ENCODE measurements at places on chromosomes 5 and 9.

DNA sequence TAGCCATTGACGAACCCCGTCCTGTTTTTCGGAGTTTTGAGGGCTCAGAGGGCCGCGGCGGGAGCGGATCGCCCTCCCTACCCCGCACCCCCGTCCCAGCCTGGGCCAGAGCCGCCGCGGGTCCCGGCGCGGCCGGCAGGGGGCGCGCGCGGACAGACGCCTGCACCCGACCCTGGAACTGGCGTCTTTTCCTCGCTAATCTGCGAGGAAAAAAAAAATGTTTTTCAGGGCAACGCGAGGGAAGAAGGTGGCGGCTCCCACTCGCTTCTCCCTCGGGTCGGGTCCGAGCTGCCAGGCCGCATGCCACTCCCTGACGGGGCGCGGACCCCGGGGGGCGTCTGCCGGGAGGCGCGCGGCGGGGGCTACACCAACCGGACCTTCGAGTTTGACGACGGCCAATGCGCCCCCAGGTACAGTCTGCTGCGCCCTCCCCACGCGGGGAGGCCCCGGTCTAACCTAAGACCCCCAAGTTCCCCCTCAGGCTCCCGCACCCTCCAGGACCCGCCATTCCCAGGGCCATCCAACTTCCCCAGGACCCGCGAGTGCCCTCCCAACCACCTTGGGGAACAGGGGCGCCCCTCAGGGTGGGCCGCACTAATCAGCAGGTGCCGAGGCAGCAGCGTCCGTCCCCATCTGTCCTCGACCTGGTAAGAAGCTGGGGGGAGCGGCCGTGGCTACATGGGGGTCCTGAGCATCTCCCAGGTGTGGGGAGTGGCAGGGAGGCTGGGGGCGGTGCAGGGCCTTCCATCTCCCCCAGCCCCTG lies at the start of gene KCNT1:
Gene KCNT1, plus strand, starts transcription at position 227 of the 763 bp plus-strand sequence. Its CDS starts 74 bp downstream, at position 301.
- DNase-seq: peak; percentile 68

DNA sequence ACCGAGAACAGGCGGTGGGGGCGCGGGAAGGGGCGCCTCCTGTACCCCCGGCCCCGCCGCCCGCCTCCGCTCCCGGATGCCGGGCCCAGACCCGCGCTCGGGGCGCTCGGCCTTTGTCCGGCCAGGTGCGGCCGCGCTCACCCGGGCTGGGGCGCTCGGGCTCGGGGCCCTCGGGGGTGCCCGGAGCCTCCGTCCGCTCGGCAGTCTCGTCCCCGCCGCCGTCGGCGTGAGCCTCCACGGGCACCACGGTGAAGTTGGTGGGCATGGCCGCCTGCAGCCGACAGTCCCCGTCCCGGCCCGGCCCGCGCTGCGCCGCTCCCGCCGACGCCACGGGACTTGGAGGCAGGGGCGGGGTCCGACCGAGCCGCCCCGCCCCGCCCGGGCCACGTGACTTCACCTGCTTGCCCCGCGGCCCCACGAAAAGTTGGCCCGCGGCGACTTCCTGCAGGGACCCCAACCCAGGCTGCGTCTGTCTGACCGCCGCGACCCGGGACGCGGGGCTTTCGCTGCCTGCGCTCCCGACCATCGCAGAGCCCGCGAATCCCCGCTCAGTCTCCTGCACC lies at the start of gene SLC12A7:
Gene SLC12A7, minus strand, starts transcription at position 337 of the 563 bp plus-strand sequence. Its CDS starts 72 bp downstream, at position 265.
- peak; percentile 70 for DNase-seq

DNA sequence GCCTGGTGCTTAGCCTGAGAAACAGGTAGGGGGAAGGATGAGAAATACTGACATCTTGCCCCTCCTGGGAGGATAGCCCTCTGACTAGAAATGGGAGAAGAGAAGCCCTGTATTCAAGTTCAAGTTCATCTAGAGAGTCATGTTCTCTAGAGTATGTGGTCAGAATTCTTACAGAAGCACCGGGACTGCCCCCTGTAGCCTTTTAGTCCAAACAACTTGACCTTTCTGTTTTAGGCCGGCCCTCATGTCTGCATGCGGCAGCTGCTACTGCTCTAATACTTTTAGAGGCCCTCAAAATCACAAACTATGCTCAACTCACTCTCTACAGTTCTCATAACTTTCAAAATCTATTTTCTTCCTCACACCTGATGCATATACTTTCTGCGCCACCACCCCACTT lies 47.7 kb downstream of the PHAX start:
- no peak for DNase-seq

DNA sequence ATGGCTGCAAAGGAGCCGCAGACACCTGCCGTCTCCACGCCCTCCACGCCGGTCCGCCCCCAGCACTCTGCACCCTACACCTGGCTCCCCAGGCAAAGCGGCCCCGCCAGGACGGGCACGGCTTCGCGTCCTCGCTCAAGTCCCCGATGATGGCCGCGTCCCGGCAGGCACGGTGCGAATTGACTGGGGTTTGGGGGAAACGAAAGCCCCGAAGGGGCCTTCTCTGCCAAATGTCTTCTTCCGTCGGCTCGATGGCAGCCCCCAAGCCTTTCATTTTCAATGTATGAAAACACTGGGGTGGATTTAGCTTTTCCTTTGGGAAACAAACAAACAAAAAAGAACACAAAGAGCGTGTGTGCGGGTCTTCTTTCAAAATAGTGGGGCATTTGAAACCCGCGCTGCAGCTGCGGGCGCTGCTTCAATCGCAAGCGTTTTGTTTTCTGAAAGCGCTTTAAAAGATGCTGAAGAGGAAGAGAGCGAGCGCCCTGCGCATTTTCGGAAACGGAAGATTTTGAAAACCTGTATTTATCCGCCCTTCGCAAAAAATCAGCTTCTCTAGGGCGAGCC lies 160.0 kb downstream of the RMI1 start:
- DNase-seq: peak; percentile 7

GRCh38 chr5:57698086-57698485 lies 215.5 kb upstream of the ACTBL2 start:
- DNase-seq: no peak
